ENCODE measurements at places on chromosomes 2 and 18.
A peak's percentile ranks its signal among the peaks of the same experiment; 100 is the strongest.

DNA sequence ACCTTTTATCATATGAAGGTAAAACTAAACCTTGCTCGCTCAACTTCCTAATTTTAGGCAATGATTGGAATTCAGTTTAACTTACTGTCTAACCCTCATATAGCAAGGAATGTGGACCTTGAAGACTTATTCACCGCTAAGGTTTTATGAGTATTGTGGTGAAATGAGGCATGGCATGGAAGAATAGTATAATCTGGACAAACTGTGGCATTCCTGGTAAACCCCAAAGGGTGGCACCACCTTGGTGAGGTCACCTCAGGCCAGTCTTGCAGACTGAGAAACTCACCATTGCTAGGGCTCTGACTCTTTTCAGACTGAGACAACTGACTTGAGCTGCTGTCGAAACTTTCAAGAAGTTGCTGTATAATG, 51.1 kb upstream of the EHBP1 start:
- no peak for DNase-seq

- no peak for DNase-seq
Observed at GRCh38 chr2:40668425-40668824, 216.5 kb upstream of the SLC8A1 start.

DNA sequence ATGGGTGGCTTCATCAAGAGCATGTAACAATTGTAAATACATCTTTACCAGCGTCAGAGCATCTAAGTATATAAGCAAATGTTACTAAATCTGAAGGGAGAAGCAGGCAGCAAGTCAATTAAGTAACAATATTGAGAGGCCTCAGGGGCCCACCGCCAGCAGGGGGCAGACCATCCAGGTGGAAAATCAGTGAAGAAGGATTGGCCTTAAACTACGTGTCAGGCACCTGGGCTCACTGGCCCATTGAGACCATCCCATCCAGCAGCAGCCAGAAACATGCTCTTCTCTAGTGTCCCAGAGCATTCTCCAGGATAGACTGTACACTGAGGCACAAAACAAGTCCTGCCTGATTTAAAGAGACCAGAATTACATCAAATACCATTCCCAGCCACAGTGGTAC, 96.2 kb upstream of the SNTG2 start:
- peak; percentile 18 for DNase-seq

DNA sequence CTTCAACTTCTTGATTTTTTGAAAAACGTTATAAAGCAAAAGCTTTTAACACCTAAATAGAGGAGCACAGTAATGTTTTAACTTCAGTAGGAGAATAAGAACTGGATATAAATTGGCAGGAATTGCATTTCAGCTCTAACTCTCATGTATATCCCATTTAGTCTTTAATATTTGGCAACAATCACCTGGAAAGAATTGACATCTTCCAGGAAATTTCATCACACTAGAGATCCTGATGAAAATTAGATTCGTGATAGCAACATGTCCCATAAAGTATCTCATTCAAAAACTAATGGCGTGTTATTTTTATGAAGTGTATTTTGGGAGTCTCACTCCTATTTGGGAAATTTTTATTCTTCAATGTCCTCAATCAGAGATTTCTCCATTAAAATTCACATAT, 131.1 kb upstream of the DNAJC10 start:
- no peak for DNase-seq

DNA sequence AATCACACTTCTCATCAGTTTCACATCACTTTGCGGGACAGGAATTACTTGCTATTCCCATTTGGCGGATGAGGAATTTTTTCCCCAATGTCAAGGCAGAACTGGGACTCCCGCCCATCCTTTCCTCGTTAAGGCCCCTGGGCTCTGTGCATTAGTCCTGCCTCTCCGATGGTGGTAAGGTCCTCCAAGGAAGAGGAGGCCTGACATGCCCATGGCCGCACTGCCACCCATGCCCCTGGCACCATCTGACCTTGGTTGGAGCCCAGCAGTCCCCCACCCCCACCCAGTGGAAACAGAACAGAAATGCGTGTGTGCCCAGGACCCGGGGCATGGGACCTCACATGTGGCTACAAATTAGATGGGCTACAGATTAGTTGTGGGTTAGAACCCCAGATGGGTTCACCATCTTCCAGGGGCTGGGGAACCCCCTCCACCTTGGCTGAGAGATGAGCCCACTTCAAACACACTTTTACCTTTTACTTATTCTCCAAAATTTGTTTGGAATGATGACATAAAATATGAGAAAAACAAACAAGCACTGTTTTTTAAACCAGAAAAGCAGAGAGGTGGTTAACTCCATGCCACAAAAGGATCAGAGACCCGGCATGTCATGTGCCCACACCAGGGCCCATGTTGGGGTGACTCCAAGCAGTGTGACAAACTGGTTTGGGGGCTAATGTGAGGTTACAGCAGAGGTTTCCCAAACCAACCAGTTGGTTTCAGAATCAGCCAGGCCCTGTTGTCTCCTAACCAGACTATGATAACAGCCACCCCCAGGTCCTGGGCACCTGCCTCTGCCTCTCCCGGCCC, 11.0 kb upstream of the DUSP2 start:
- DNase-seq: peak; percentile 28

All from CD4-positive, alpha-beta T cell treated with Interferon gamma for 1 hour (primary cell).